ENCODE measurements at places on chromosomes 7 and 10. TPM values are rescaled to one million over a fixed set of nuclear protein-coding genes. Genes with fewer than 3 reads are reported as not detected.

DNA sequence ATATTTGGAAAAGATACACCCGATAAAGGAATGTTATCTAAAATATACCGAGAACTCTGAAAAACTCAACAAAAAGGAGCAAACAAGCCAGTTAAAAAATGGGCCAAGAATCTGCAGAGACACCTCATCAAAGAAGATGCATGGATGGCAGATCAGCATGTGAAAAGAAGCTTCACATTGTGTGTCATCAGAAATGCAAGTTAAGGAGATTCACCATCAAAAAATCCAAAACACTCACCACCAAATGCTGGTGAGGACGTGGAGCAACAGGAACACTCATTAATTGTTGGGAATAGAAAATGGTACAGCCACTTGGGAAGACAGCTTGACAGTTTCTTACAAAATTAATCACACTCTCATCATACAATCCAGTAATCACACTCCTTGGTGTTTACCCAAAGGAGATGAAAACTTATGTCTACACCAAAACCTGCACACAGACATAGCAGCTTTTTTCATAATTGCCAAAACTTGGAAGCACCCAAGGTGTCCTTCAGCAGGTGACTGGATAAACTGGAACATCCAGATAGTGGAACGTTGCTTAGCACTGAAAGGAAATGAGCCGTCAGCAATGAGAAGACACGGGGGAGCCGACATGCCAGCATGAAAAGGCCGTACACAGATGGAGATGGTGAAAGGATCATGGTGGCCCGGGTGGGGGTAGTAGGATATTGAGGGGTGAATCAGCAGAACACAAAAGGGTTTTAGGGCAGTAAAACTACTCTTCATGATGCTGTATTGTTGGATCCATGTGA is 27.9 kb upstream of the PWWP2B start:
- H3K4me1 ChIP-seq = no peaks in the 10 kb centered on the region
- no peak for DNase-seq
- H3K4me3 ChIP-seq = no peak overlapping the region
- no peak overlapping the region for H3K27ac ChIP-seq
- no peaks in the 10 kb centered on the region for H3K27me3 ChIP-seq
- H3K36me3 ChIP-seq = no peaks in the 10 kb centered on the region

- no peaks in the 10 kb centered on the region for H3K4me1 ChIP-seq
- peaks cover 49% of the 10 kb centered on the region for H3K36me3 ChIP-seq
- H3K27ac ChIP-seq = no peak overlapping the region
Measured at GRCh38 chr7:23514755-23515154, 17.0 kb downstream of the TRA2A start.

GRCh38 chr7:127447326-127447945 is 54.9 kb upstream of the ZNF800 start:
- H3K36me3 ChIP-seq = no peaks in the 10 kb centered on the region
- no peak for DNase-seq
- H3K27me3 ChIP-seq = no peaks in the 10 kb centered on the region
- no peak overlapping the region for H3K27ac ChIP-seq

GRCh38 chr7:96304573-96304972 is 17.3 kb downstream of the SLC25A13 start:
- peaks cover 17% of the 10 kb centered on the region for H3K4me1 ChIP-seq
- H3K4me3 ChIP-seq = no peak overlapping the region

GRCh38 chr7:22645418-22646181 is 81.4 kb upstream of the IL6 start:
- H3K27me3 ChIP-seq = no peaks in the 10 kb centered on the region
- H3K4me1 ChIP-seq = no peaks in the 10 kb centered on the region
- no peaks in the 10 kb centered on the region for H3K36me3 ChIP-seq
- no peak for DNase-seq
- H3K27ac ChIP-seq = no peak overlapping the region

GRCh38 chr7:27154901-27155815 is 1.3 kb downstream of the HOXA7 start:
- H3K4me1 ChIP-seq = peaks cover 40% of the 10 kb centered on the region
- H3K27ac ChIP-seq = no peak overlapping the region
- peak overlapping the region; percentile 44 for H3K4me3 ChIP-seq
- H3K27me3 ChIP-seq = peaks cover 17% of the 10 kb centered on the region
- peak; percentile 84 for DNase-seq

The HOXA2 gene
- total RNA-seq = 2.1 TPM

The STRA8 gene
- not detected for total RNA-seq

The KCND2 gene
- not detected for total RNA-seq
